ENCODE measurements at places on chromosomes 3 and 15.

- no peak for DNase-seq
Measured at GRCh38 chr3:56205406-56205805, 262.9 kb downstream of the ERC2 start.

GRCh38 chr3:187291001-187291511, 481 bp downstream of the MASP1 start:
- no peak for DNase-seq

DNA sequence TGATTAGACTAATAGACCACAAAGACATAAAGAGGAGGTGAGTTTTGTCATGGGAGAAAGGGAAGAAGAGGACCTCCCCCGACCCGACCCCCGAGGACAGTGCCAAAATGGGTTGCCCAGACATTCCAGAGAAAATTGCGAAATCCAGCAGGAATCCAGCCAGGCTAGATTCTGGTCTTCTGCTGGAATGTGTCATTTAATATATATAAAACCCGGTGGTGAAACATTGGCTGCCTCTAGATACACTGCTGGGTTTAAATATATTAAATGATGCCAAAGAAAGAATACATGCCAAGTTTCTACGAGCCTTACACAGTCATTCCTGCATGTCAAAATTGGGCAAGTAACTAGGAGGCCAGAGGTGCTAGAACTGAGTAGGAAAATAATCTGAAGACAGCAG, 45.3 kb upstream of the SPESP1 start:
- DNase-seq, result no peak

DNA sequence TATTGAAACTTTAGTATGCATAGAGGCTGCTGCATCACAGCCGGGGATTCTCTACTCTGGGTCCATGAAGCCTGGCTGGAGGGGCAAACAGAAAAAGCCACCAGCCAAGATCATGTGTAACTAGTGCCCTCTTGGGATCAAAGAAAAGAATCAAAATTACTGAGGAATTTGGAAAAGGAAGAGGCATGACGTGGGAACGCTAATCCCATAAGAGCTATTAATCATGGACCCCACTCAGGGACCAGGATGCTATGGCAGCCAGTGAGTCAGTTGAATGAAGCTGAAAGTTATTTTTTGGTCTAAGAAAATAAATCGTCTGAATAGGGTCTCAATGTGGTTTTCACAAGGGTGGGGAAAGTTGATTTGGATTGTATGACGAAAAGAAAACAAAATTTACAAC, 1165.1 kb downstream of the ROBO2 start:
- no peak for DNase-seq

- DNase-seq, result no peak
Measured at GRCh38 chr15:90557186-90558084, 27.7 kb downstream of the CRTC3 start.
